Activated CD8-positive, alpha-beta T cell treated with anti-CD3 and anti-CD28 coated beads for 36 hours (primary cell): ENCODE measurements at places on chromosomes 5 and 9. TPM values are rescaled to one million over a fixed set of nuclear protein-coding genes. Genes with fewer than 3 reads are reported as not detected.
A peak's percentile ranks its signal among the peaks of the same experiment; 100 is the strongest.

Gene NR6A1
- total RNA-seq, result 0.74 TPM

DNA sequence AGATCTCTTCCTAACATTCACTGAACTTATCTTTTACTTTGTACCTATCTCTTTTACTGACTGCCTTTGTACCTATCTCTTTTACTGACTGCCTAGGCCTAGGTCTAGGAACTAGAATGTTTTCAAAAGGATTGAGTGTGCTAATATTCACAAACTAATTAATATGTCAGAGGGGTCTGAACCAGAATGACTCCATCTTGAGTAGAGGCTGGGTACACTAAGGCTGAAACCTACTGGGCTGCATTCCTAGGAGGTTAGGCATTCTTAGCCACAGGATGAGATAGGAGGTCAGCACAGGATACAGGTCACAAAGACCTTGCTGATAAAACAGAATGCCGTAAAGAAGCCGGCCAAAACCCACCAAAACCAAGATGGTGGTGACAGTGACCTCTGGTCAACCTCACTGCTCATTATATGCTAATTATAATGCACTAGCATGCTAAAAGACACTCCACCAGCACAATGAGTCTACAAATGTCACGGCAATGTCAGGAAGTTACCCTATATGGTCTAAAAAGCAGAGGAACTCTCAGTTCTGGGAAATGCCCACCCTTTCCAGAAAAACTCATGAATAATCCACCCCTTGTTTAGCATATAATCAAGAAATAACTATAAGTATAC lies 2.5 kb upstream of the RHOBTB3 start:
- peak; percentile 19 for DNase-seq

Gene SLC35D2
- 2.2 TPM for total RNA-seq

DNA sequence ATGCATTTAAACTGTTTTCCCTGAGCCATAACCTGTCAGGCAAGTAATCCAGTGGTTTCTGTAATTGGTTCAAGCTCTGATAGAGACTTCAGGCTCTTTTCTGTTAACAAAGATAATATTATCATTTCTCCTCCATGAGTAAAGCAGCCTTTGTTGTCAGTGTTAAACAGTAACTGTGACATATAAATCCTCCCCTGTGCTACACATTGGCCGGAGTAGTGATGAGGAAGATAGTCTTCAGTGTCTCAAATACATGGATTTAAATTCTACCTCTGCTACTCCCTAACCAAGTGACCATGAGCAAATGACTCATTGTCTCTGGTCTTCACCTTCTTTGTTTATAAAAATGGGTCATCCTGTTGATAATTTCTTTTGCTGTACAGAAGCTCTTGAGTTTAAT lies 615.5 kb upstream of the CHD1 start:
- no peak for DNase-seq

DNA sequence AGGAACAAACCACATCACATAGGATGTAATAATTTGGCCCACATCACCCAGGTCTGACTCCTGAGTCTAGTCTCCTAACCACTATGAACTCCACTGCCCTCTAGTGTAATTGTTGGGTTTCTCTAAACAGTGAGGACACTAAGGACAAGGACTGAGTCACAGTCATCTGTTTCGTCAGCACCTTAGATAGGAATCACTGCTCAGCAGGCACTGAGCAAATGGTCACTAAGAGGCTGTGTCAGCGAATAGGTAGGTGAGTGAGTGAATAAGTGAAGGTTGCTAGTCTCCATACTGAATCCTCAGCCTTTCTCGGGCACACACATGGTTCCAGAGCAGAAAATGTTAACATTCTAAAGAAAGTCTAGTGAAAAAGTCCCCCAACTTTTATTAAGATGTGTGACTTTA lies 278.6 kb downstream of the SPOCK1 start:
- DNase-seq, result no peak

Gene HACD4
- total RNA-seq, result 4.0 TPM

GRCh38 chr5:110638970-110639902 lies 87.2 kb downstream of the TMEM232 start:
- DNase-seq, result no peak

DNA sequence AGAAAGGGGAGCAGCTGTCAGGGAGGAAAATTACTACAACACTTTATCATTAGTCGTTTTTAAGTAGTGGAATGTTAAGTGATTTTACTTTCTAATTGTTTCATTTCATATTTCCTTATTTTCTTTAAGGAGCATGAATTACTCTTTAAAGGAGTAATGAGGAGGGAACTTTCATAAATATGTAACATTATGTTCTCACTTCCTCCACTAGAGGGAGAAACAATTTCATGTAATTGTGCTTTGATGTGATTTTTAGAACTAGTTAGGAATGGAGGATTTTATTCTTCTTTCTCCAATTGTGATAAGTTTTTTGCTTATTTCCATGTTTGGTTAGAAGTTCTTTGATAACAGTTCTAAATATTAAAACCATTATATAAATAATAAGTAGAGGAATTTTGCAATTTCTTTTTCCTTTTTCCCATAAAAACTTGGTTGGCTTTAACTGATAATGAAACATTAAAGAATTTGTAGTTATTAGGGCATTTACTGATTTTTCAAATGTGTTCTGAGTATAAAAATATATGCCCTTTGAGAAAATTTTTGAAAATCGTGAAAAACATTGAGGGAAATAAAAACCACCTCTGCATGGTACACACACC lies 25.6 kb downstream of the CEP78 start:
- no peak for DNase-seq

Gene NR2F1-AS1
- not detected for total RNA-seq

GRCh38 chr5:10675177-10675700 lies 85.8 kb downstream of the DAP start:
- DNase-seq, result no peak

- no peak for DNase-seq
Measured at GRCh38 chr5:53133020-53133419, 23.5 kb upstream of the MOCS2 start.

Gene RALGPS1
- 1.9 TPM for total RNA-seq

DNA sequence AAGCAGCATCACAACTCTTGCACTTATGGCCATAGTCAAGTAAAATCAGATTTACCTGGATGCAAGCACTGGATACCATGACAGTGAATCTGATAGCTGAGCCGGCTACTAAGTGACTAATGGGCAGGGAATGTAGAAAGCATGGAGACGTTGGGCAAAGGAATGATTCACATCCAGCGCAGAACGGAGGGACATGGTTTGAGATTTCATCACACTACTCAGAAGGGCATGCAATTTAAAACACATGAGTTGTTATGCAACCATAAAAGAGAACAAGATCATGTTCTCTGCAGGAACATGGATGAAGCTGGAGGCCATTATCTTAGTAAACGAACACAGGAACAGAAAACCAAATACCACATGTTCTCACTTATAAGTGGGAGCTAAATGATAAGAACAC lies 169.1 kb upstream of the PIK3R1 start:
- no peak for DNase-seq

Gene ZNF483
- total RNA-seq, result 2.8 TPM

GRCh38 chr5:150604894-150605440 lies 35.5 kb upstream of the SYNPO start:
- DNase-seq, result no peak

Gene NEURL1B
- total RNA-seq, result 0.18 TPM

Gene GRM6
- total RNA-seq, result not detected

- no peak for DNase-seq
Measured at GRCh38 chr5:75729321-75729720, 12.1 kb upstream of the POC5 start.

Gene DOCK8
- total RNA-seq, result 163 TPM

DNA sequence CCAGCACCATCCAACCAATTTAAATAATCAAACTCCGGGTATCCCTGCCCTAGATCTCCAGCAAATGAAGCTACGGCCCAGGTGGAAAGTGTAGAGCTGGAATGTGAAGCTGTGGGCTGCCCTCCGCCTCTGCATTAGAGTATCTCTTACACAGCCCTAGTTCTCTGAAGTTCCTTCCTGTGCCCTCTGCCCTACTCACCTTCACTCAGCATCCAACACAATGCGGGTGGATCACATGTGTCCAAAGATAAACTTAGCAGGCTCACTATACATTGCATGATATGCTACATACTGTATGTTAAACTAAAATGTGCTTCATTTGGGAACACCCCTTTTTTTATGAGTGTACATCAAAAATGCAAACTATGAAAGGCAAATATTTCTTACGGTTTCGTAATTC lies 70.0 kb upstream of the RAD23B start:
- DNase-seq, result peak; percentile 13

DNA sequence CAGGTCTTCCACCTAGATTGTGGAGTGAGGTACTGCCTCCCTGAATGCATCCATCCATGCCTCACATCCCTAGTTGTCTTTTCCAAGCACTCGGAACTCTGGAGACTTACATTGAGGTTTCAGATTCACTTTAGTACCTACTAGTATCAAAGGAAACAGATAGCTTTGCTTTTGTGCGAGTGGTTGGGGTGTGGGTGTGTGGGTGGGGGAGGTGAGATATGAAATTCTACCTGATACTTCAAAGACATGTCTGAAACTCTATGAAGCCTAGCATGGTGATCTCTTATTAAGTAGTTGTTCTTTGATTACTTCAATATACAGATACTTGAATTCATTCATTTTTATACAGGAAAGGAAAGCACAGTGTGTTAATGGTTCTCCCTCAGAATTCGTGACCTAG lies 64.4 kb downstream of the MCCC2 start:
- DNase-seq, result peak; percentile 83

DNA sequence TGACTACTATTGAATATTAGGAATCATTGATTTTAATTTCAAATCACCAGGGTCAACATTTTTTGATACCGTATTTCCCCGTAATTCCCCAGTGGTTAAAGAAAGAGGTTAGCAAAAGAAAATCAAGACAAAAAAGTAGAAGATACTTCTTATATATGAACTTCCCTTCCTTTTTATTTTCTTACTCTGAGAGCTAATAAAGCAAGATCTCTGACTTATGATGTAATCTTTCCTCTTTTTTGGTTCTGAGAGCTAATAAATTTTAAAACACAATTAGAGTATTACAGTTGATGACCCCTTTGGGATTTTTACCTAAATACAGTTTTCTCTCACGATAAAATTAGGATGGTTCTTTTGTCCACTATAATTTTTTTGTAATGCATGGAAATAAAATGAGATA lies 9.2 kb upstream of the FYB1 start:
- no peak for DNase-seq
